ENCODE measurements at places on chromosomes 3 and 15. TPM values are rescaled to one million over a fixed set of nuclear protein-coding genes. Genes with fewer than 3 reads are reported as not detected.
A peak's percentile ranks its signal among the peaks of the same experiment; 100 is the strongest.

GRCh38 chr15:51758645-51759044 lies 7.2 kb downstream of the TMOD2 start:
- ATAC-seq: no peak

- no peak for ATAC-seq
These were observed 93.4 kb downstream of the CCNL1 start for GRCh38 chr3:157066335-157067098.

DNA sequence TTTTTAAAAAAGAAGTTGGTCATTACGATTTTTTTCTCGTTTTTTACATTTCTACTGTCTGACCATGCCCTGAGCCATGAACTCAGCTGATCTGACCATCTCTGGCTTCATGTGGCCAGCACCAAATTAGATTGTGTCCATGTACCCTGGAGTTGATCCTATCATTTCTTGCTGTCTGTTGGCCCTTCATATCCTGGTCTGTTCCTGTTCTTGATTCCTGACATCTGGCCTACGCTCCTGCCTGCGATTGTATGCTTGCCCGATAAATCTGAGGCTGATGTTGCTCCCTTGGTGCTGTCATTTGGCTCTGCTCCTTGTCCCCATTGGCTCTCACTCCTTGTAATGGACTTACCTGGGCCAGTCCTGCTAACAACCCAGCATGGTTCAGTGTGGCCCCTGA lies 89.8 kb upstream of the IGSF10 start:
- no peak for ATAC-seq

- no peak for ATAC-seq
These were observed 19.4 kb downstream of the ILDR1 start for GRCh38 chr3:122002611-122003010.

DNA sequence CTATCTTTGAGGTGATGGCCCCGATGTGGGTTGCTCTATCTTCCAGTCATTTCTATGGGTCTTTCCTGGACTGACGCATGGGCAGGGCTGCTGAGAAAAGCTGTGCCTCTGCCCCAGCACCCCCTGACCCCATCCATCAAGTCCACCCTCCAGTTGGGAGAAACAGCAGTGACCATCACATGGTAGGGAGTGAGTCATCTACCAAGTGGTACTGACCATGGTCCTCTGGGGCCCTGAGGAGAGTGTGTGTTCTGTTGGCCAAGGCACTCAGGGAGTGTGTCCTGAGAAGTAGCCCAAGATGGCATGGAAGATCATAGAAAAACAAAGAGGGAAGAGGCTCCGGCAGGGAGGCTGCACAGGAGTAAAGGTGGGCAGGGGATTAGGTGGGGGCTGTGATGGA lies 1.6 kb upstream of the DNAH1 start:
- no peak for ATAC-seq

DNA sequence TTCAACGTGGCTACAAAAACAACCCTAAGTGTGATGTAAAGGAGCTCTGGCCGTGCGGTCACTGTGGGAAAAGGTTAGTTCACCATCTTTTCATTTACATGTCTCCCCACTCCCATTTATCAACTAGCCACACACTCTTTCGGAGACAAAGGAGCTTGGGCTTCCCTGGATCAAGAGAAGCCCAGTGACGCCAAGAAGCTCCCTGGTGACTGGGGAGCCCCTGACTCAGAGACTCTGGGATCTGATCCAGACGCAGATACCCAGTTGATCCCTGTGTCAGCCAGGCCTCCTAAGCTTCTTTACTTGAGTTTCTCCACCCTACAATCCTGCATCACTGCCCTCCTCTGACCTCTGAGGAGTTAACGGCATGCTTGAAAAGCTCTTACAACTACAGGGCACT lies 43.9 kb downstream of the HEG1 start:
- ATAC-seq: peak; percentile 51

The GRAMD1C gene
- 5.0 TPM for total RNA-seq

The AP3B2 gene
- total RNA-seq: 0.88 TPM

DNA sequence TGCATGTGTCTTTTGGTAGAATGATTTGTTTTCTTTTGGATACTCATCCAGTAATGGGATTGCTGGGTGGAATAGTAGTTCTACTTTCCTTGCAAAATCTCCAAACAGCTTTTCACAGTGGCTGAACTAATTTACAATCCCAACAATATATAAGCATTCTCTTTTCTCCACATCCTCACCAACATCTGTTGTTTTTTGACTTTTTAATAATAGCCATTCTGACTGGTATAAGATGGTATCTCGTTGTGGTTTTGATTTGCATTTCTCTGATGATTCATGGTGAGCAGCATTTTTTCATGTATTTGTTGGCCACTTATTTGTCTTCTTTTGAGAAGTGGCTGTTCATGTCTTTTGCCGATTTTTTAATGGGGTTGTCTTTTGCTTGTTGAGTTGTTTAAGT lies 55.8 kb downstream of the ST8SIA2 start:
- ATAC-seq: no peak

- no peak for ATAC-seq
These were observed 116.2 kb downstream of the CHSY1 start for GRCh38 chr15:101135532-101136166.

DNA sequence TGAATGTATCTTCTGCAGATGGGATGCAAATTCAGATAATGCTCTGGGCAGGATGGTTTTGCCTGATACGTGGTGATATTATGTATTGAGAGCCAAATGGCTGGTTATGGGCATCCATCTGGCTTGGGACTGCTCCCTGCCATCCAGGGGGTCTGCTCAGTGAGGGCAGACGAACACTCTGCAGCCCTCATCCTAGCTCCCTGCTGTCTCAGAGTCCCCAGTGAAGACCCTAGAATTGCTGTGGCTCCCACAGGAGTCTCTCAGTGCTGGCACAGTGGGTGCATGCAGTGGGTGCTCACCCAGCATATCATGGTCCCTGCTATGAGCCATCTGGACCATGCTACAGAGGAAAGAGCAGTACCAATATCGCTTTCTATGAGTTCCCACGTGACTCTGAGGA lies 10.3 kb downstream of the CX3CR1 start:
- no peak for ATAC-seq

GRCh38 chr3:185940951-185941350 lies 3.1 kb upstream of the TRA2B start:
- no peak for ATAC-seq

The SETD2 gene
- 26.6 TPM for total RNA-seq

- no peak for ATAC-seq
These were observed 178.8 kb downstream of the OPA1 start for GRCh38 chr3:193771653-193772421.

DNA sequence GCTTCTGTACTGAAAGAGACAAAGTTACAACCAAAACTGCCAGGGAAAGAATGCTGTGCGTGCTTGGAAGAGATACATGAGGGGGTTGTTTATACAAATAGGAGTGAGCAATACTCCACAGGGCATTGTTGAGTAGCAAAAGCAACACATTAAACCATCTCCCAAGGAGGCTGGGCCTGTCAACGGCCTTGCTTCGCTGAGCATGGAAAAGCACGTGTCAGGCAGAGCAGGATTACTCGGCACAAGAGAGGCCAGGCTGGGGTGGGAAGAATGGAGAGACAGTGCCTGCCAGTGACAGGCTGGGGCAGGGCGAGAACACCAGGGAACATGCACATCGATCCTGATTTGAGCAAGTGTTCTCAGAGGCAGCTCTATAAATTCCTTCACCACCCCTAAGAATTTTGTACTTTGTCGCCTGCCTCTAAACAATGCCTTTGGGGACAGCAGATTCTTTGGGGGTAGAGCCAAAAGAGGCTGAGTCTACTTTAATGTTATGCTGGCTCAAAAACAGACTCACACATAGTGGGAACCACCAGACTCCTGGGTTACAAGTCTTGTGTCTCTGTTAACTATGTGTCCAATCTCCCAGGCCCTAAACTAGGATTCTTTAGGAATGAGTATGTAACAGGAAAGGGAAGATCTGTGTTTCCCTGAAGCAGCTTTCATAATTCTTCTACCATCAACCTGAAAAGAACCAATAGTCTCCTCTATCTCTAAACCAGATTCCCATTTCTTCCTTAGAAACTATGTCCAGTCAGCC lies 67.2 kb downstream of the LIPC start:
- peak; percentile 43 for ATAC-seq

The DISP2 gene
- total RNA-seq: 0.28 TPM

DNA sequence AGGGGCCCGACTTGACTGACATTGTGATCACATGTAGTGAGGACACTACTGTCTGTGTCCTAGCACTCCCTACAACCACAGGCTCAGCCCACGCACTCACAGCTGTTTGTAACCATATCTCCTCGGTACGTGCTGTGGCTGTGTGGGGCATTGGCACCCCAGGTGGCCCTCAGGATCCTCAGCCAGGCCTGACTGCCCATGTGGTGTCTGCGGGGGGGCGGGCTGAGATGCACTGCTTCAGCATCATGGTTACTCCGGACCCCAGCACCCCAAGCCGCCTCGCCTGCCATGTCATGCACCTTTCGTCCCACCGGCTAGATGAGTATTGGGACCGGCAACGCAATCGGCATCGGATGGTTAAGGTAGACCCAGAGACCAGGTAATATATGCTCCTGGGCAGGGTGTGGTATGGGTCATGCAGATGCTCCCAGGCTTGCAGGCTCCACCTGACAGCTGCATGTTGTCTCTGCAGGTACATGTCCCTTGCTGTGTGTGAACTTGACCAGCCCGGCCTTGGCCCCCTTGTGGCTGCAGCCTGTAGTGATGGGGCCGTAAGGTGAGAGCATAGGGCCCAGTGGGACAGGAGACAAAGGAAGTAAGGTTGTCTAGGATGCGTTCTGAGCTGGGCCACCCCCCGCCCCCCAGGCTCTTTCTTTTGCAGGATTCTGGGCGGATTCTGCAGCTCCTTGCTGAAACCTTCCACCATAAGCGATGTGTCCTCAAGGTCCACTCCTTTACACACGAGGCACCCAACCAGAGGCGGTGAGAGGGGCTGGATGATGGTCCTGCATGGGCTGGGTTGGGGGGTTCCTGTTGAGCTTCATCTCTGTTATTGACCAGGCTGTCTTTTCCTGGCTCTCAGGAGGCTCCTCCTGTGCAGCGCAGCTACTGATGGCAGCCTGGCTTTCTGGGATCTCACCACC lies 4.4 kb downstream of the DALRD3 start:
- ATAC-seq: peak; percentile 54

GRCh38 chr15:60353245-60353920 lies 44.4 kb downstream of the ANXA2 start:
- peak; percentile 30 for ATAC-seq

The GHRL gene
- total RNA-seq: 0.76 TPM

DNA sequence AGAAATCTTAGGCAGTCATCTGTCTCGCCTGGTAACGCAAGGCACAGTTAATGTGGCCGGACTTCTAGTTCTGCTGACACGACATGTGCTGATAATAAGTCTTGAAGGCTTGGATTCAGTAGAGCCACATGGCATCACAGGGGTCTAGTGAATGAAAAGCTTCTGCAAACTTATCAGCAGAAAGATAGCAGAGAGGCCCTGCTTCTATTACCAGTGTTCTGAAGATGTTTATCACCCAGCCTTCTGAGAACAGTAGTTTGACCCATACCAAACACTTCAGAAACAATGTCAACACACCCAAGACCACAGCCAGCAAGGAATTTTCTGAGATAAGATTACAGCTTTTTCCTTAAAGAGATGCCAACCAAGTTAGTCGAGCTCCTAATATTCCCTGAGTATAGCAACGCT lies 102.7 kb upstream of the UMPS start:
- no peak for ATAC-seq

DNA sequence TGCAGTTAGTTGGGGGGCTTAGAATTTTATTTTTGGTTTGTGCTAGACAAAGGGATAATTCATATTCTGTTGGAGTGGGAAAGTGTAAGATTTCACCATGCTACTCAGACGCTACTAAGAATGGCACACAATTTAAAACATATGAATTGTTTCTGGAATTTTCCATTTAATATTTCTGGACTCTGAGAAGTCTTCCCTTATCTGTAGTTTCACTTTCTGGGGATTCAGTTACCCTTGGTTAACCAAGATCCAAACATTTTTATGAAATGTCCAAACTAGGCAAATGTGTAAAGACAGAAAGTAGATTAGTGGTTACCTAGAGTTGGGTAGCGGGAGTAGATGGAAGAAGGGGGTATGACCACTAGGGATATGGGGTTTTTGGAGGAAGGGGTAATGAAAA lies 53.1 kb downstream of the TCF12 start:
- ATAC-seq: no peak

GRCh38 chr15:52178765-52179164 lies 12.4 kb downstream of the GNB5 start:
- ATAC-seq: no peak

- ATAC-seq: peak; percentile 36
These were observed 57.5 kb upstream of the GCNT3 start for GRCh38 chr15:59553879-59554735.

DNA sequence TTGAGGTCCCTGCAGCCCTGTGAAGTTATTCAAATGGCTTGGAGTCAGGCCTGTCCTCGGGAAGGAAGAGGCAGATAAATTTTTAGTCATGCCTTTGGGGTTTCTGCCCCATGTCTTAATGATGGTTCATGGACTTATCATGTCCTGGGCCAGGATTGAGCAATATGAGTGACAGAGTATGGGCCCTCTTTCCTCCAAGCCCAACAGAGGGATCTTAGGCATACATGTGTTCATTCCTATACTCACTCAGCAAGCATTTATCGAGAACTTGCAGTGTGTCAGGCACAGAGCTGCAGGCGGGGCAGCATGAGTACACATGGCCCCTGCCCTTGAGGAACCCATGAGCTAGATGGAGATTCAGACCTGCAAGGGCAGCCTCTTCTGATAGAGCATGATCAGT lies 6.2 kb downstream of the ESYT3 start:
- peak; percentile 48 for ATAC-seq

DNA sequence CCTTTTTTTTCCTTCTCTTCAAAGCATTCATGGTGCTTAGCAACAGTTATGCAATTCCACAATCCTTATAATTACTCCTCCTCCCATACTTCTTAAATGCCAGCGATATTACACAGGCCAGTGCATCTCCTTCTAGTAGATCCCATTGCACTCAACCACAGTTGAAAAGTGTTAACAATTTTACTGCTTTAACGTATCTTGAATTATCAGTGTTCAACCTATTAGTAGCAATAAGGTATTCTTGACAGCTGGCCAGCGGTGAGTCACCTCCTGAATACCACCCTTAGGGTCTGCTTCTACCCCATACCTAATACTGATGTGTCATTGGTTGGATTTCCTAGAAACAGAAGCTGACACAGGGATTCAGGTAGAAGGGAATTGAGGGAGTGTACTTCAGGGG lies 24.0 kb upstream of the TEX9 start:
- ATAC-seq: peak; percentile 57

DNA sequence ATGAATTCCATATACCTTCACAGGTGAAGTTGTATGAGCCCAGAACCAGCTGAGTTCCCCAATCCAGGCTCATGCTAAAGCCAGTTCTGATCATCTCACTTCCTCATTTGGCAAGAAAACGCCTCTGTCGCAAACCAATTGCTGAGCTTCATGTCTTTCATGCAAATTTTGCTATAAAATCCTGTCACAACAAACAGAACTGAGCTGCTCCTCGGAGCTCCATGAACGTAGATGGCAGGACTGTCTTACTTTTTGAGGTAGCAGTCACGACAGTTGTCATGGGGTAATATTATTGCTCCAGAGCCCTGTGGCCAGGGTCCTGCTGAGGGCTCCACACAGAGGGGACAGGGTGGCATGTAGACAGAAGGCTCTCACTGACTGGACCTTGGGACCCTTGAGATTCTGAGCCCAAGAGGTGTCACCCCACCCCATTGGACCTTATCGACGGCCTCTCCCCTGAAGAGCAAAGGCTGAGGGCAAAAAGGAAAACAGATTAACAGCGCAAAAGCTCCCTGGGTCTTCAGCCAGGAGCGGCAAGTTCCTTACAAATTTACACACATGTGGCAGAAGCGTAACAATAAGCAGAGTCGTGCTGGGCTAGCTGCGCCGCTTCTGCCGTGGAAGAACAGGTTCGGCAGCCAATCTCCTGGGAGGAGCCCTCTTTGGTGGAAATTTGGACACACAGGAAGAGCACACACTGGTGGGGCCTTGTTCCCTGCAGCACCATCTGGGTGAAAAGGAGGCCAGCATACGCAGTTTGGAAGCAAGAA lies 249.2 kb downstream of the OPA1 start:
- ATAC-seq: peak; percentile 83

The TERC gene
- total RNA-seq: 10.6 TPM

Measured in esophagus mucosa (tissue), 1 donor.